ENCODE measurements at places on chromosomes 13 and 19. TPM values are rescaled to one million over a fixed set of nuclear protein-coding genes. Genes with fewer than 3 reads are reported as not detected.

DNA sequence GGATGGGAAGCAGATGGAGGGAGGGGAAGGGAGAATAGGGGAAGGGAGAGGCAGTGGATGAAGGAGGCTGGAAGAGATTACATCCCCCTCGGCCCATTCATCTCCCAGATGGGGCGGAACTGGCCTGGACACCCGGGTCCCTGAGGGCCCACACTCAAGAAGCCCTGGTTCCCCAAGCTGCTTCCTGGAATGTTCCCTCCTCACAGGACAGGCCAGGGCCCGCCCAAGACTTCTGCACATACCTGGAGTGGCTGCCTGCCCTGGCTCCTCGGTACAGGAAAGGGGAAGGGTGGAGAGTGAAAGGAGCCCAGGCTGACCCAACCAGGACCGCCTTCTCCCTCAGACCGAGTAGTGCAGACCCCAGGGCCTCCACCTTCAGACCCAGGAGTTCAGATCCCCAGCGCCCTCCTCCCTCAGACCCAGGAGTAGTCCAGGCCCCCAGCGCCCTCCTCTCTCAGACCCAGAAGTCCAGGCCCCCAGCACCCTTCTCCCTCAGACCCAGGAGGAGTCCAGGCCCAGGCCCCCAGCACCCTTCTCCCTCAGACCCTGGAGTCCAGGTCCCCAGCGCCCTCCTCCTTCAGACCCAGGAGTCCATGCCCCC is 489 bp downstream of the NTF4 start:
- H3K4me1 ChIP-seq, result peaks cover 31% of the 10 kb centered on the region
- H3K4me3 ChIP-seq, result no peak overlapping the region
- H3K27ac ChIP-seq, result no peak overlapping the region
- DNase-seq, result no peak
- H3K27me3 ChIP-seq, result no peaks in the 10 kb centered on the region

DNA sequence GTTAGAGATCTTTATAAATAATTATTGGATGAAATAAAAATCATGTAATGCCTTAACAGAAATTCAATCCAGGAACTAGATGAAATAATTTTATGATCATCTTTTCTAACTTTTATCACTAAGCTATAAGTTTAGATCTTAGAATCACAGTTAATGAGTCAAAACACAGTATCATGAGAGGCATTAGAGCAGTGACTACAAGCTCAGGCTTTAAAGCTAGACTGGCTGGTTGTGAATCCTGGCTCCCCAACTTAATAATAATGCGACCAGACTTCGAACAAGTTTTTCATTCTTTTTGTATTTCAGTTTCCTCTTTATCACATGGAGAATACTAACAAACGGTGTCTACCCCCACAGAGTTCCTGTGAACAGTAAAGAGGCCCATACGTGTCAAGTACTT is 108.6 kb downstream of the MYCBP2 start:
- no peak overlapping the region for H3K4me3 ChIP-seq
- peaks cover 70% of the 10 kb centered on the region for H3K36me3 ChIP-seq
- H3K4me1 ChIP-seq, result no peaks in the 10 kb centered on the region
- DNase-seq, result no peak

DNA sequence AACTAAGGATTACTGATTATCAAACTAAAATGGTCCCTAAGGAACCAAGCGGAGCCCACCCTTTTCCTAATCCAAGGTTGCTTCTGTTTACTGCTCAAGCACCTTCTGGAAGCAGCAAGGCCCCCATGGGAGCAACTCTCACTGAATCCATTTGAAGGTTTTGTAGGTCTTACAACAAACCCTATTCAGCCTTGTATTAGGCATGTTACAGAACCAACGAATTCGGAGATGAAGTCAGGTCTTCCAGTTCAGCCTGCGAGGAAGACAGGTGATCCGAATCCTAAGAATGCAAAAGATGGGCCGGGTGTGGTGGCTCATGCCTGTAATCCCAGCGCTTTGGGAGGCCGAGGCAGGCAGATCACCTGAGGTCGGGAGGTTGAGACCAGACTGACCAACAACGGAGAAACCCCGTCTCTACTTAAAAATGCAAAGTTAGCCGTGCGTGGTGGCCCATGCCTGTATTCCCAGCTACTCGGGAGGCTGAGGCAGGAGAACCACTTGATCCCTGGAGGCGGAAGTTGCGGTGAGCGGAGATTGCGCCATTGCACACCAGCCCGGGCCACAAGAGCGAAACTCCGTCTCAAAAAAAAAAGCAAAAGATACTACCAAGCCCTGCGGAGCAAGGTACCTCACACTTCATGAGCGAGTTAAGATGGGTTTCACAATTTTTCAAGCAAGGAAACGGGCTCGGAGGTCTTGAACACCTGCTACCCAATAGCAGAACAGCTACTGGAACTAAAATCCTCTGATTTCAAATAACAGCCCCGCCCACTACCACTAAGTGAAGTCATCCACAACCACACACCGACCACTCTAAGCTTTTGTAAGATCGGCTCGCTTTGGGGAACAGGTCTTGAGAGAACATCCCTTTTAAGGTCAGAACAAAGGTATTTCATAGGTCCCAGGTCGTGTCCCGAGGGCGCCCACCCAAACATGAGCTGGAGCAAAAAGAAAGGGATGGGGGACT is 609 bp downstream of the ZAR1L start:
- H3K4me3 ChIP-seq, result peak overlapping the region; percentile 48
- peak; percentile 69 for DNase-seq
- H3K27ac ChIP-seq, result peak overlapping the region; percentile 95
- H3K27me3 ChIP-seq, result no peaks in the 10 kb centered on the region

DNA sequence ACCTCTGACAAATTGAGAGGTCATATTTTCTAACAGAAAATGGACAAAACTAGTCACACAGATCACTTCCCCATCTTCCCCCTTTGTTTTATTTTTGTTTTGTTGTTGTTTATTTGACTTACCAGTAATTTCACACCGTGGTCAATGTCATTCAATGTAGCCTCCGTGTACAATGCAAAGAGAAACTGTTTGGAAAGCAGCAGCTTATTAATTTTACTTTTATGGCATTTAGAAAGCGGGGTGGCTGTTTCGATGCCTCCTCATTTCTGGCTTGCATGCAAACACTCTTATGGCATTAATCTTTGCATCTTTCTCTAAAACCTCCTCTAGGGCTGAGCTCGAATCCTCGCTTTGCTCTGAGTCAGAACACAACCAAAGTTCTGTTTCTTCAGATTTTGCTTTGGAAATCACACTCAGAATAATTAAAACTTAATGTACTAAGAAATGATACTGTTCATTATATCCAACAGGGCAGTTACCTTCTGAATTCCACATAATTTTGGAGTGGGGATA is 77.0 kb downstream of the ZNF536 start:
- no peak for DNase-seq
- no peak overlapping the region for H3K27ac ChIP-seq
- H3K4me1 ChIP-seq, result no peaks in the 10 kb centered on the region
- no peak overlapping the region for H3K4me3 ChIP-seq

DNA sequence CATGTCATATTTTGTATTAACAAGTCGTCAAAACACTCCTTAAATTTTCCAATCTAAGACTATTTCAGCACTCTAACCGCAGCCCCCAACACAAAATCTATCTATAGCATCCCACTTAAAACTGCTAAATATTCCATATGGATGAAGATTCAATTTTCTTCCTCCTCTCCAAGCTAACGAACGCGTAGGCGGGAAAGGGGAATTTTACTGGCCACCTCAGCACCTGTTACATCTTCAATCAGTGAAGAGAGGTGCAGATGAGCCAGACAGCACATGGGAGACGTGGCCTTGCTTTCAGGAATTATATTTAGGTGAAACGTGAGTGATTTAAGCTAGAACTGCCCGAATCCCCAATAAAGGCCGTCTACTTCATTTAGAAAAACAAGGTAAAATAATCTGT is 1.1 kb downstream of the RBM26 start:
- peak overlapping the region; percentile 95 for H3K27ac ChIP-seq
- no peaks in the 10 kb centered on the region for H3K27me3 ChIP-seq
- H3K4me1 ChIP-seq, result peaks cover 44% of the 10 kb centered on the region
- no peaks in the 10 kb centered on the region for H3K36me3 ChIP-seq
- DNase-seq, result no peak

DNA sequence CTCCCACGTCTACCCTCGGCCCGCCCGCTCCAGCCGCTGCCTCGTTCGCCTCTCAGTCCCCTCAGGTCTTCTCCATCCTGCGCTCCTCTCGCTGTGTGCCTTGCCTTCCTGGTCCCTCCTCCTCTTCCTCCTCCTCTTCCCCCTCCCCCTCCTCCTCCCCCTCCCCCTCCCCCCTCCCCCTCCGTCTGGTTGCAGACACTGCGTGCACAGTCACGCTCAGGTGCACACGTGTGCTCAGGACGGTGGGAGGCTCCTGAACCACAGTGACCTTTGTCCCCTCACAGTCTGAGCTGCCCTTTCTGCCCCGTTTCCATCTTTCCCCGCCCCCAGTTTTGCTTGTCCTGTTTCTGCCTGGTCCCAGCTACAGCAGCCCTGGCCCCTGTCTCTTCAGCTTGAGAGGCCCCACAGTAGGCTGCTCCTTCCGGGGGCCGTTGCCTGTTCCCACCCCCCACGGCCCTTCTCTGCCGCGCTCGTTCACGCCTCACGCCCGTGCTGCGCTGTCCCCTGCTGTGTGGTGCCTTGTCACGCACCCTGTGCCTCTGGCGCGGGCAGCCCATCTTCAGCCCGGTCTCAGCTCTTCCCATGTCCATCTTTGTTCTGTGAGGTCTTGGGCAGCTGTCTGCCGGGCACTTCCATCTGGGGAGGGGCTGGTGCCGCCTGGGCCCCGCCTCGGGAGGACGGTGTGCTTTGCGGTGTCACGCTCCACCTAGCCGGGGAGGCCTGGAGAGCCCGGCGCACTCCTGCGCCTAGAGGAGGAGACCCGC is 13.8 kb upstream of the RPS15 start:
- no peak for DNase-seq
- peaks cover 78% of the 10 kb centered on the region for H3K36me3 ChIP-seq
- no peaks in the 10 kb centered on the region for H3K27me3 ChIP-seq
- H3K4me1 ChIP-seq, result no peaks in the 10 kb centered on the region

F10 gene
- 21.9 TPM for total RNA-seq

- H3K4me1 ChIP-seq, result peaks cover 48% of the 10 kb centered on the region
- H3K36me3 ChIP-seq, result peaks cover 12% of the 10 kb centered on the region
- peak overlapping the region; percentile 68 for H3K27ac ChIP-seq
- DNase-seq, result no peak
- H3K27me3 ChIP-seq, result no peaks in the 10 kb centered on the region
Measured at GRCh38 chr13:23629566-23630272, 59.5 kb downstream of the TNFRSF19 start.

ANGPTL4 gene
- total RNA-seq, result 69.1 TPM
